ENCODE measurements at places on chromosomes 1 and 21. TPM values are rescaled to one million over a fixed set of nuclear protein-coding genes. Genes with fewer than 3 reads are reported as not detected.

Gene INTS7
- total RNA-seq = 11.3 TPM

Gene NTNG1
- 18.3 TPM for total RNA-seq

Gene OR2L8
- not detected for total RNA-seq

Gene ERVH48-1
- total RNA-seq = not detected

Gene CLCNKA
- not detected for total RNA-seq

Gene SPRR2E
- not detected for total RNA-seq
